SHP77 treated with DMSO at 0.1 percent for 48 hours (cell line): ENCODE measurements at places on chromosomes 3 and 15.

DNA sequence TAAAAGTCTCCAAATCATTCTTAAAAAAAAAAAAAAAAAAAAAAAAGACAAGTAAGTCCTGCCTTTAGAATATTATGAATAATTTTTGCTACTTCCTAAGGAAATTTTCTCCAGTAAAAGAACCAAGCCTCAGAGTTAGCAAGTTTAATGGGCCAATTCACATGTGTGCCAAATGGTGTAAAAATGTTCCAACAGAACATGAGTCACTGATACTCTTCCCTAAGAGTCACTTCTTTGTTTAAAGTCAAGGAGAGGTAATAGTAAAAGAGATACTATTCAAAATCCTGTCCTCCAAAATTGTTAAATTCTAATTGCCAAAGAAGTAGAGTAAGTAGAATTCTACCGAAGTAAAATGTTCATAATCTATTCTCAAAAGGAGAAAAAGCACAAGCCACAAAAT is 17.7 kb upstream of the CPA3 start:
- DNase-seq = no peak

DNA sequence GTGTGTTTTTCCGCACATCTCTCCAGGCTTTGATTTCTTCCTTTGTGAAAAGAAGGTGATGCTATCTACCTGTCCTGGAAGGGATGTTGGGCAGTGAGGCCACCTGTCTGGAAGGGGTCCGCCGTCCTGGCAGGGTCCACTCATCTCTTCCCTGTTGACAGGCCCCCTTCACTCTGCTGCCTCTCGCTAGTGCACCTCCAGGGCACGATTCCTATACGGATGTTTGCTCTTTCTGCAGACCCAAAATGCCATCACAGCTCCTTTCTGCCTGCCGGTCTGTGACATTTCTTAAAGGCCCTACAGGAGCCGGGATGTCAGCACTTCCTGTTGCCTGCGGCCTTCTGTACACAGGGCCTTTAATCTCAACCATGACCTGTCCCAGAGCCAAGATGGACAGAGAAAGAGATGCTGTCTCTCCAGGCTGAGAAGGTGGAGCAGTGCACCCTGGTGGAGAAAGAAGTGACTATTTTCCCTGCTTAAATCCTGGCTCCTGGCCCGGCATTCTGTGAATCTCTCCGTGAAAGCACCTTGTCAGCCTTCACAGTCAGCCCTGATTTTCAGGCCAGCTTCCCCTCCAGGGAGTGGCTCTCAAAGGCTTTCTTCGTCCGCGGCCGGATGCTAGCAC is 7.4 kb downstream of the FAM3D start:
- no peak for DNase-seq

- DNase-seq = no peak
These were observed 330.3 kb upstream of the SGO1 start for GRCh38 chr3:20516311-20516710.

DNA sequence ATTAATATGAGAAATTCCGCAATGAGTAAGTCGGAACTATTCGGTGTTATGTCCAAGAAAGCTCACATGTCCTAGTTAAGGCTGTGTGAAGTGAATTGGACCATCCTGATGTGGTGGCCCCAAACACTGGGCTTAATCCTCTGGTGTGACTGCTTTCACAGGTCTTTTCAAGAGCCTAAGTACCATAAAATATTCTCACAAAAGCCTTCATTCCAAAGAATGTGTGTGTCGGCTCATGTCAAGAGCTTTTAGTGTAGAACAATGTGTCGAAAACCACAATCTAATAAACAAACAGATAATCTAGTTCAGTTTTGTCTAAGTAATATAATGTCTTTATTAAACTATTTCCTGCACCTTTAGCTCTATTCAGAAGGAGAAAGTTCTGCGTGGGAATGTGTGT is 311.4 kb downstream of the LPP start:
- no peak for DNase-seq

DNA sequence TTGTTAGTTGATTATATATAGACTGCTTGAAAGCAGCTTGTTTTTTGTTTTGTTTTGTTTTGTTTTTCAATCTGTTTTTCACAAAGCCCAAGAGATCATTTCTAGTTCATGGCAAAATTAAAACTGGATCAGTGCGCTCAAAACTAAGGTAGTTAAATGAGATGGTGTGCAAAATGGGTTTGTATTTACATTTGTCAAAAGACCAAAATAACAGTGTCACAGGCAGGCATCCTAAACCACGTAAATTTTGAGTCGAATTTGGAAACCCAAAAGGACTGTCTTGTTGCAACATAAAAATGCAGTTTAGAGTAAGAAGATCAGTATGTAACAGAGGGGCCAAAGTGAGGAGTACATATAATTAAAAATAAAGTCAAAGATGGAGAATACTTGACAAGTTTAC is 2.4 kb downstream of the DMXL2 start:
- no peak for DNase-seq

DNA sequence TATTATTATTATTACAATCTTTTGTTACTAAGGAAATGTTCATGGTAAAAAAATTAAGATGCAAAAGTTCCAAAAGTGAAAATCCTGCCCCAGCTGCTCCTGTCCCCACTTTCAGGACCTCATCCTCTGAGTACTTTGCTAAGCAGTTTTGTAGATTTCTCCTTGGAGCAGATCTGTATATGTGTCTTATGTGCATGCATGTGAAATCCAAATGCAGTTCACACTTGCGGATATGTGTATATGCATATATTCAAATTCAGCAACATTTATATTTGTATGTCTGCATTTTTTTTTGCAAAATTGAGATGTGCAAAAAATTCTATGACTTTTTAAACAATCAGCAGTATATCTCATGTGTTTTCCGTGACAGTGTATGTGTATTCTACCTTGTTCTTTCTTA is 19.2 kb downstream of the CHCHD6 start:
- no peak for DNase-seq

- no peak for DNase-seq
These were observed 7.2 kb downstream of the HOMER2 start for GRCh38 chr15:82945326-82945725.

GRCh38 chr15:32818758-32819447 is 101.1 kb downstream of the GREM1 start:
- no peak for DNase-seq

- no peak for DNase-seq
These were observed 87.3 kb downstream of the SMAD6 start for GRCh38 chr15:66789029-66790025.

DNA sequence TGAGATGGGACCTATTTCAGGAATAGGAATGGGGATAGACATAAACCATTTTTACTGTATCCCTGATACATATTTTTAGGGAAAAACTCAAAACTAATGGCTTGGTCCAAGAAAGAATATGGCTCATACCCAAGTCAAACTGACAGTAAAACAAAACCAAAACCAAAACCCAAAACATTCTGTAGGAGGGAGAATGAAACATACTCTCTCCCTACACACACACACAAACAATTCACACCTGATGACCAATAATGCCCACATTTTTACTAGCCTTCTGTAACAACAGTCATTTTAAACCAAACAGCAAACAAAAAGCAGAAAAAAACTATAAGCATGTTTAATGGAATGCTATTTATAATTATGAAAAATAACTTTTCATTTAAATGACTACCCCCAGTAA is 74.9 kb downstream of the NBEAL2 start:
- DNase-seq = no peak

DNA sequence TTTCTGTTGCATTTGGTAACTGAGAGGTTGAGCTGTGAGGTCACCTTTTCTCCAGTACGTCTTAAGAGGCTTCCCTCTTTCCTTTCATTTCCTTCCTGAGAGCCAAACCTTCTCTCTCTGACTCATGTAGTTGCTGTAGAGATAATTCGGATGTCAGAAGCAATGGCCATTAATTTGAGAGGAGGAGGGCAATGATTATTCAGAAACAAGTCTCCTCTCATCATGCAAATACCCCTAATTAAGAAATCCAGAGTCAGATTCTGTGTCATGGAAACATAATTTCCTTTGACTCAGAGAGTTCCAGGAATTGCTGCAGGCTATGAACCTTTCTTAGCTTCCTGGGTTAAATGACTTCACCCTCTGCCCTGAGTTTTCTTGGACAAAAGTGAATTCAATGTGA is 59.0 kb upstream of the GSK3B start:
- no peak for DNase-seq

- DNase-seq = no peak
These were observed 65.8 kb upstream of the RNU6-1 start for GRCh38 chr15:67905628-67906027.

DNA sequence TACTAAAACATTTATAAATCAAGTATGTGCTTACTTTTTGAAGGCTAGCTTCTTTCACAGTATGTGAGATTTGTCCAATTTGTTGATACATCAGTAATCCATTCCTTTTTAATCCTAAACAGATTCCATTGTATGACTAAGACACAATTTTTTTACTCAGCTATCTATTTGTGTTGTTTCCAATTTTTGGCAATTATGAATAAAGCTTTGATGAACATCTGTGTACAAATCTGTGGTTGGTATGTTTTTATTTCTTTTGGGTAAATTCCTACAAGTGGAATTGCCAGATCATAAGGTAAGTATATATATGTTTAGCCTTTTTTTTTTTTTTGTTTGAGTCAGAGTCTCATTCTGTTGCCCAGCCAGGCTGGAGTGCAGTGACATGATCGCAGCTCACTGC is 56.2 kb upstream of the VEPH1 start:
- no peak for DNase-seq

GRCh38 chr3:97983933-97984491 is 11.8 kb upstream of the RIOX2 start:
- DNase-seq = no peak

DNA sequence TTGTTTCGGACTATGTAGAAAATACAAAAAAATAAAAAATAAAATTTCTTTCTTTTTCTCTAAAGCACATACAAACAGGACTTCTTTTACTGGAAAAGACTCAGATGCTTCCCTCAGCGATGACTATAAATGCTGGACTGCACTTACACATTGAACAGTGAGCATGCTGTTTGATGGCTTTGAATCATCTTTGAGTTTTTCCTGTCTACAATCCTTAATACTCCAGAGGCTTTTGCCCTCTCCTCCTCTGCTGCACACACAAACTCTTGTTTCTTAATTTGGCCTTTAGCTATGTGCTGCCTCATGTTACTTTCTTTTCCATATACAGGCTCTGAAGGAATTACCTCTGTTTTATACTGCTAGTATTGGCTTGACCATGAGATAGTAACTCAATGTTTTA is 575.1 kb downstream of the EPHA3 start:
- no peak for DNase-seq

DNA sequence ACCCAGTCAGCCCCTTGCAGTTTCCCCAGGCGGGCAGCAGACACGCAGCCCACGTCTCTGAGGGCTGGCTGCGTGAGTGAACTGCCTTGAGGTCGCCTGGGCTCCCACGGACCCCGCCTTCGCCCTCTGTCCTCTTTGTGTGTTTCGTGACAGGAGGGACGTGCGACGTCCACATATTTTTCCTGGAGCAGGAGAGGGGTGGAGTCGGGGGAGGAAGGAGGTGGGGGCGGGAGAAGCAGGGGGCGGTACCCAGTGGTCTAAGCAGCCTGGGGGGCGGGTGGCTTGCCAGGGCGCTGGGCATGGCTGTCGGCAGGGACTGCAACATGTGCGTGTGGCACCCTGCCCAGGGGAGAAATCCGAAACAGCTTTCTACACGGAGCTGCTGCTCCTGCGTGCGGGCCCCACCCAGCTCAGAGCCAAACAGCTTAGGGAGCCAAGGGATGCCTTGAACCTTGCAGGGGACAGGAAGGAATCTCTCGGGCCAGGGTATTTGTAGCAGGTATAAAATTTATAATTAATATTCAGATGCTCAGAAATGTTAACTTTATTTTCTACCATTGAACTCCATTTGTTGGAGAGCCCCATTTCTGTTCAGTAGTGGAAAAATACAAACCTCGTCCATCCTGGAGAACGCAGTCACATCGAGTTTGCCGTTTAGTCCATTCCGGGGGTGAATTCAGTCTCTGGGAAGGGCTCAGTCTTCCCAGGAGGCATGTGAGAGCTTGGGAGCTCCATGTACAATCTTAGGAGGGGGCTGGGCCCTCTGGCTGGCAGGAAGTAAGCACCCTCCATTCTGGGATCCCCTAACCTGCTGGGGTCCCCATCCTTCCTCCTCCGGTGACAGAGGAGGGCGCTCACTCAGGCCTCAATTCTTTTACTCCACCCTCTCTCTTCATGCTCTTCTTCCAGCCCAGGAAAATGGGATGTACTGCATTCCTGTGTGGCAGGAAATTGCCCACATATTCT is 79.1 kb upstream of the MEF2A start:
- no peak for DNase-seq

- DNase-seq = peak; percentile 12
These were observed 289.8 kb upstream of the ROPN1 start for GRCh38 chr3:124281453-124282316.

GRCh38 chr3:39166134-39166710 is 12.8 kb upstream of the CSRNP1 start:
- no peak for DNase-seq

- no peak for DNase-seq
These were observed 78.5 kb downstream of the TMCO5A start for GRCh38 chr15:38012894-38013293.

DNA sequence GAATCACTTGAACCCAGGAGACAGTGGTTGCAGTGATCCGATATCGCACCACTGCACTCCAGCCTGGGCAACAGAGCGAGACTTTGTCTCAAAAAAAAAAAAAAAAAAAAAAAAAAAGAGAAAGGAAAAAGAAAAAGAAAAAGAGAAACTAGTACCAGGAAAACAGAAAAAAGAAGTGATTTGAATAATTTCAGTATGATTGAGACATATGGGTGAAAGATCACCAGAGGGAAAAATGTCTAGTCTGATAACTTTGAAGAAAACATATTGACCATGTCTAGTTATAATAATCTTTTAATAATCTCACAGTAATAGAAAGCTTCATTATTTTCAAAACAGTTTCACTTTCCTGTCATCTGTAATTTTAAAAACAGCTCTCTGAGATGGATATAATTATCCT is 16.4 kb downstream of the TGFBR2 start:
- no peak for DNase-seq

DNA sequence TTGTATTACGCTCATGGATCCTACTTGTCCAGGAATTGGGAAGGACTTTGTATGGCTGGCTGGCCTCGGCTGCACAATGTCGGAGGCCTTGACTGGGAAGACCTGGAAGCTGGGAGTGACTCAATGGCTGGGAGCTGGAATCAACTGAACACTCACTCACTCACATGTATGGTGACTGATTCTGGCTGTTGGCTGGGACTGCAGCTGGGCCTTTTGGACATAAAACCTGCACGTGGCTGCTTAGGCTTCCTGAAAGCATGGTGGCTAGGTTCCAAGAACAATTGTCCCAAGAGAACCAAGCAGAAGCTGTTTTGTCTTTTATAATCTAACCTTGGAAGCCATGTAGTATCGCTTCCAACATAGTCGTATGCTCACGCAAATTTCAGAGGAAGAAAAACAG is 38.0 kb upstream of the CMTM8 start:
- DNase-seq = no peak

DNA sequence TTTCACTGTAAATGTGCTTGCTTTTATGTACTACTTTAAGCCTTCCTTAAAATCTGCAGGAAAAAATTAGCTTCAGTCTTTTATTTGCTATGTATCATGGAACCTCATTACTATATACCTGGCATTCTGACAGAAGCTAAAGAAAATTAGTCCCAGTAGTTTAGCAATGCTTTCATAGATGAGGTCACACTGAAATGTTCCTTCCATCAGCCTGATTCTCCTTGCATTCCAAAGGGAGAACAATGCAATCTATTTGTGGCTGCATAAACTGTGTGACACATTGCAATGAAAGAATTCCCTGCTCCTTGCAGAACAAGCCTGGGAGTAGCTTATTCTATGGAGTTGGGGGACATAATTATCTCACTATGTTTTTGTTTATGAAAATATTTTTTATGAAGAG is 691.5 kb upstream of the ARPP21 start:
- no peak for DNase-seq
